Karpas-422 (cell line): ENCODE measurements at places on chromosomes 2 and 18.
A peak's percentile ranks its signal among the peaks of the same experiment; 100 is the strongest.

DNA sequence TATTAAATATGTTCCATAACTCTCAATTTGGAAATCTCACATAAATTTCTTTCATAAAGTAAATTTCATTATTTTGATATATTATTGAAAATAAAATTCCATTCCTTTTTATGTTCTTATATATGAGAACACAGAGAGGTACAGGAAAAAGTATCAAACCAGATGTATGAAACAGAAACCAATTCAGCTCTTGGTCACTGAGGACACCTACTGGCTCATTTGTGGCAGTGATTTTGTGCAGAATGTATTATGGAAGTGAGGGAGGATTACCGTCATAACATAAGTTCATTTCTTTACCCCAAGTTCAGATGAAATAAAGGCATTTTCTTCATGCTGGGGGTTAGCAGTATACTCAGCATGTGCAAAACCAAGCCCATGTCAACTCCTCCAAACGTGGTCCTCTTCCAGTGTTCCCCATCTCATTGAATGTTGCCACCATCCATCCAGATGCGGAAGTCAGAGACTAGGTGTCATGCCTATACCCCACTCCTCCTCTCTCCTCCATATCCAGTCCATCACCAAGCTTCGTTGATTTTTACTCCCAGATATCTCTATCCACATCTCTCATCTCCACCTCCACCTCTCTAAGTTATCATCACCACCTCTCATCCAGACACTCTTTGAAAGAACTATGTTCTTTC is 41.7 kb upstream of the MALL start:
- peak; percentile 77 for DNase-seq

- no peak for DNase-seq
Observed at GRCh38 chr2:141063406-141063805, 1067.4 kb downstream of the LRP1B start.

- peak; percentile 62 for DNase-seq
Observed at GRCh38 chr18:55323051-55323994, 264.7 kb downstream of the TCF4 start.

GRCh38 chr18:71027531-71027930 is 738.7 kb downstream of the SOCS6 start:
- no peak for DNase-seq

GRCh38 chr18:57230861-57231585 is 84.1 kb downstream of the BOD1L2 start:
- no peak for DNase-seq

GRCh38 chr2:121333834-121334558 is 49.0 kb upstream of the TFCP2L1 start:
- no peak for DNase-seq

DNA sequence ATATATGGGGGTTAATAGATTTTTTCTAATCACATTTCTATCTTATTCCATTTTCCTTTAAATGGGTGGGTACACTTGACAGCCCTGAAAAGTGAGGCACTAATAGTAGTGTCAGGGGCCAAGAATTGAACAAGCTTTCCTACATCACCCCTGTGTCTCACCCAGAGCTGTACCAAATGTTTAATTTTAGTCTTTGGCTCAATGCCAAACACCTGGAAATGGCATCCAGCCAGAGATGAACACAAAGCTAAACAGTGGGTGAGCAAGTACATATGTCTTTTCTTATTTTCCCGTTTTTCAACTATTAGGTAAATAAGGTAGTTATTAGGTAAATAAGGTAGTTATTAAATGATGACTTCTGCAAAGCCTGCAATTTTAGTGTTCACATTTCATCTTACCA is 276.3 kb upstream of the ERBB4 start:
- DNase-seq, result no peak

DNA sequence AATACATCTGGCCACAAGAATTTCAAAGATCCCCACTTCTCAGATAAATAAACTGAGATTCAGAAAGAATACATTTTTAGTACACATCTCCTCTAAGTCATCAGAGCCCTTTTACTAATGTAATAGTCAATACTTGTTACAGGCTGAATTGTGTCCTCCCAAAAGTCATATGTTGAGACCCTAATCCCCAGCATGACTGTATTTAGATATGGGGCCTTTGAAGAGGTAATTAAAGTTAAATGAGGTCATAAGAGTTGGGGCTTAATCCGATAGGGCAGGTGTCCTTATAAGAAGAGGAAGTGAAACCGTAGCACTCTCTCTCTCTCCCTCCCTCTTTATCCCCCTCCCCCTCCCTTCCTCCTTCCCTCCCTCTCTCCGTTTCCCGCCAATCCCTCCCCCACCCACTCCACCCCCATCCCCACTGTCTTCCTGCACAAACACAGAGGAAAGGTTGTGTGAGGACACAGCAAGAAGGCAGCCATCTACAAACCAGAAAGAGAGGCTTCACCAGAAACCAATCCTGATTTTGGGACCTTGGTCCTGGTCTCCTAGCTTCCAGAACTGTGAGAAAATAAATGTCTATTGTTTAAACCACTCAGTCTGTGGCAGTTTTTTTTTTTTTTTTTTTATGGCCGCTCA is 66.6 kb upstream of the ZNF397 start:
- peak; percentile 94 for DNase-seq

- DNase-seq, result no peak
Observed at GRCh38 chr2:29786361-29786760, 135.0 kb downstream of the ALK start.

- peak; percentile 66 for DNase-seq
Observed at GRCh38 chr2:66536997-66537396, 102.1 kb downstream of the MEIS1 start.

DNA sequence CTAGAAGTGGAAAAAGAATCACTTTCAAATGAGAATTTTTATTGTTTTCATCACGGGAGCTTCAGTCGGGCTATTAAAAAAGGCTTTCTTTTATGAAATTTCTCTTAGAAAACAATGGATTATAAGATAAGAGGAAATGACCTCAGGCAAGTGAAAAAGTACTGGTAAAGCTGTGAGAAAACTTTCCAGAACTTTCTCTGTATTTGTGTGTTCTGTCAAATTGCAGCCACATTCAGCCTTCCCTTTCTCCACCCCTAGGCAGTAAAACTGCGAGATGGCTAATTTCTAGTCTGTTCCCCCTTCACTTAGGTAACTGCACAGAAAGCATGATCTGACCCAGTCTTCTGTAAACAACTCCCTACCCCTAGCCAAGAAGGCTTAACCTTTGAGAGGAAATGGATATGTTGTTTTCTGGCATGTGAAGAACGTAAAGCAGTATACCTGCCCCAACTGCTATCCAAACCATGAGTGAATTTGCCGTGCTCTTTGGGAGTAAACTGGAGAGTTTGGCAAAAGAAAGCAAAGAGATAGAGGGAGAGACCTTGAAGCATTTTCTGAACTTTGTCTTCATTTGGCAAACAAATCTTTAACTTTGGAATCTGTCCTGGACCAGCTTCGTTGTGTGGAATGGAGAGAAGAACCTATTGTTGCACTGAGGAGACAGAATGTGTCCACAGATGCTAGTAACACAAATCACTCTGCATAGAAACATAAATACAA is 105.4 kb downstream of the ETAA1 start:
- no peak for DNase-seq

- DNase-seq, result no peak
Observed at GRCh38 chr18:12231040-12231882, 22.9 kb upstream of the CIDEA start.

GRCh38 chr2:179072527-179072926 is 22.6 kb upstream of the CCDC141 start:
- no peak for DNase-seq
